ENCODE measurements at places on chromosomes 12 and 14. TPM values are rescaled to one million over a fixed set of nuclear protein-coding genes. Genes with fewer than 3 reads are reported as not detected.
A peak's percentile ranks its signal among the peaks of the same experiment; 100 is the strongest.

- DNase-seq, result no peak
These were observed 120.3 kb upstream of the VASH1 start for GRCh38 chr14:76640923-76641395.

DNA sequence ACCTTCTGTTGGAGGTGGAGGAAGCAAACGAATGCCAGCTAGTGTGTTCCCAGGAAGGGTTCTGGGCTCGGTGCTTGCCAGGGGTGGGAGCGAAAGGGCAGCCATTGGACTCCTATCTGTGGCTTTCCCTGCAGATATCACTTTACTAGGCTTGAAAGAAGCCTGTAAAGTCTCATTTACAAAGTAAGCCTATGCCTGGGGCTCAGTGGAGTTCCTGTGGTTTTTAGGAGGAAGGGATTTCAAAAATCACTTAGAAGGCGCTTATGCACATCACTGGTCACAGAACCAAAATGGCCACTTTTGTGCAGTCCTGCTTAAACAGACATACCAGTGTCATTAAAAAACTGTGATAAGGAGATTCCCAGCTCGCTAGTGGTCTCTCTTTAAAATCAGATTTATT, 22.7 kb downstream of the CLMN start:
- no peak for DNase-seq

GRCh38 chr12:121783766-121784165, 9.7 kb downstream of the RHOF start:
- DNase-seq, result no peak

- DNase-seq, result no peak
These were observed 9.6 kb downstream of the OR6S1 start for GRCh38 chr14:20631880-20632389.

DNA sequence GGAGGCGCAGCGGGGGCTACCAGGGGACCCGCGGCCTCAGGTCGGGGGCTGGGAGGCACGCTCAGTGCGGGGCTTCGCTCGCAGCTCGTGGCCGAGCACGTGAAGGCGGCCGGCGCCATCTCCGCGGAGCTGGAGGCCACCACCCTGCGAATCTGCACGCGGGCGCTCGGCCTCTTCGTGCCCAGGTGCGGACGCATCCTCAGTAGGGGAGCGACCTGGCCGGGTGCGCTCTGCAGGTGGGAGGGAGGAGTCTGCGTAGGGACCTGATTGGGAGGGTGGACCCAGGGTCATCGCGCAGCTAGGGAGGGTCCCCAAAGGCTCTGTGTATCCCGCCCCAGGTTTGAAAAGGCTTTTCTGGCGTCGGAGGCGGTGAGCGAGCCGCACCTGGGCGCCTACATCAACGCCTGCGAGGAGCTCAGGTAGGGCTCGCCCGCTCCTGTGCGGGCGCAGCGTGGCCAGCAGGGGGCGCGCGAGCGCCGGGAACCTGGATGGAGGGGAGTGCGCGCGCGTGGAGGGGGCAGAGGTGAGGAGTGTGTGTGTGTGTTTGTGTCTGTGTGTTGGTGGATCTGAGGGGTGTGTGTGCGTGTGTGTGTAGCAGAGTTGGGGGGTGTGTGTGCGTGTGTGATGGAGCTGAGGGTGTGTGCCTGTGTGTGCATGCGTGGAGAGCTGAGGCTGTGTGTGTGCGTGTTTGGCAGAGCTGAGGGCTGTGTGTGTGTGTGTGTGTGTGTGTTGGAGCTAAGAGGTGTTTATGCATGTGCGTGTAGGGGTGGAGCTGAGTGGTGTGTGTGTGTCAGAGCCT, 10.3 kb downstream of the EXOC3L4 start:
- DNase-seq, result peak; percentile 75

- no peak for DNase-seq
These were observed 10.0 kb upstream of the TBC1D30 start for GRCh38 chr12:64814432-64814831.

DNA sequence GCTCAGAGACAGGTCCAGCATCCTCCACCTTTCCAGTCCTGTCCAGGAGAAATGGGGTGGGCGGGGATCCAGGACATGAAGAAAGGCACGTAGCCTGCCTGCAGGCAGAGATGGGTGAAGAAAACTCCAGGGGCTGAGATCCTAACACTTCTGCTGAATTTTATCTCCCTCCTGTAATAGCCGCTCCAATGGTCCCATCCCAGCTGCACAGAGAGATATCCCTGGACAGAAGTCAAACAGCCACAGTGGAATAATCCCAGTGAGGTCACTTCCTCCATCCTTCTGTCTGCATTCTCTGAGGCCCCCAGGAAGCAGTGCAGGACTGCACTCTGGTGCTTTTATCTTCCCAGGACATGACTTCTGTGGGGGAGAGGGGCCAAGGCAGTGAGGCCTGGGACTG, 26.3 kb downstream of the KRT18 start:
- DNase-seq, result no peak

GRCh38 chr12:108241986-108242703, 97.0 kb downstream of the CMKLR1 start:
- DNase-seq, result no peak

DNA sequence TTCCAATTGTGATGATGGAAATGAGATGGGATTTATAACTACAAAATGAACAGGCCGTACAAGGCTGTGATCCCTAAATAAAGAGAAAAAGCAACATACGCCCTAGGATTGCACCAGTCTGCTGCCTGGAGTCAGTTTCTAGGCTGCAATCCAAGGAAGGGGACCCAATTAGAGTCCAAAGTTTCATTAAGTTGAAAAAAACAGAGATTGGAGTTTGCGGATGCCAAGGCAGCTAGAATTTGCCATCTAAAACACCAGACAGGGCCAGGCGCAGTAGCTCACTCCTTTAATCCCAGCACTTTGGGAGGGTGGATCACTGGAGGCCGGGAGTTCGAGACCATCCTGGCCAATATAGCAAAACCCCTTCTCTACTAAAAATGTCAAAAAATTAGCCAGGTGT, 661.0 kb downstream of the RPS29 start:
- no peak for DNase-seq

DNA sequence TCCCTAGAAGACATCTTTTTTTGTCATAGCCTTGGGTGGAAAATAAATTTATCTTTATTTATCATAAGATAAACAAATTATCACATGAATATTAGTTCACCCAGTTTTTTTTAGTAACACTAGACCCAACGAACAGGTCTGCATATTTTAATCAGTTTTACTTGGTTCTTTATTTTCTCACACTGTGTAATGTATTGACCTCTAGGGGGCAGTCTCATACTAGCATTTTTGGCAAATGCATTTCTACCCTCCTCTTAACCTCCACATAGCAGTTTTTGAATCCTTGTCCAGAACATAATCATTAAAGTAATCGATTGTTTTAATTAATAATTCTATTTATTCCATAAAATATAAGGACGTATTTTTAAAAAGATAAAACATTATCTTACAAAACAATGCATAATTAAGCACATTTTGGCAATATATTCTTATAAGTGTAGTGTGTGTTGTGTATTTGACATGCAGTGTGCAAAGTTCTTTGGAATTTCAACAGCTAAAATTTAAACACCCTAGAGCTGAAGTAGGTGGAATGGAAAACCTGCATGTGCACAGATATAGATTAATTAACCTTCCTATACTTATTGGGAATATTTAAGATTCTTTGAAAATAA, 31.6 kb upstream of the PTPRQ start:
- no peak for DNase-seq

DNA sequence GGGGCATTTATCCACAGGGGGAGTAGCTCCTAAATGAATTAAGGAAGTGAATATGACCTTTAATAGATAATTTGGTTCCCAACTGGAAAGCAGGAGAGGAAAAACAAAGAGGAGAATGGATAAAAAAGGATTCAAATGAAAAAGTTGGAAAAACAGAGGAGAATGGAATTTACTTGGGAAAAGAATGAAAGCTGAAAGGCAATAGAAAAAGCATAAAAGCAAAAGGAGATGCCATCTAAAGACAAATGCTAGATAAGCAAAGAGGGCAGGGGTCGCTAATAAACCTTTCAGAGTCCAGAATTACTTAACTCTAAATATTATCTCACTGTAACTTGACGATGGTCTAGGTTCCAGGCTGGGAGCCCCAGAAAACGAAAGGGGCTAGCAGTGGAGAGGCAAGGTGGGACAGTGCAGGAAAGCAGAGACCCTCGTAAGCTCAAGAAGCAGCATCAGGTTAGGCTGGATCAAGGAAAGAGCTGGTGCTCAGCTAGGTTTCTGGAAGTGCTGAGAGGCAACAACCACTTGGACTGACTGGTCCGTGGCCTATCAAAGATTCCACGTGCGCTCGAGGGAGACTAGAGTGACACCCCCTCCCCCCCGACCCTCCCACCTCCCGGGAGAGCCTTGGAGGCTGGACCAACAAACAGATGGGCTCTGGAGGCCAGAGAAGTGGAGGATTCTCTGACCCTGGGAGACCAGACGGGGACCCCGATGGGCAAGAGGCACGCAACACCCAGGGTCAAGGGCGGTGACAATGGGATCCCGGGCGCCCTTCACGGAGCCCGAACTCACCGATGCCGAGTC, 1.2 kb downstream of the SLC2A13 start:
- DNase-seq, result no peak

- DNase-seq, result no peak
These were observed 73.6 kb downstream of the KDM2B start for GRCh38 chr12:121507245-121507644.

GRCh38 chr12:112973818-112974231, 4.5 kb upstream of the OAS2 start:
- DNase-seq, result no peak

- no peak for DNase-seq
These were observed 30.9 kb downstream of the SLC2A3 start for GRCh38 chr12:7905071-7905470.

DNA sequence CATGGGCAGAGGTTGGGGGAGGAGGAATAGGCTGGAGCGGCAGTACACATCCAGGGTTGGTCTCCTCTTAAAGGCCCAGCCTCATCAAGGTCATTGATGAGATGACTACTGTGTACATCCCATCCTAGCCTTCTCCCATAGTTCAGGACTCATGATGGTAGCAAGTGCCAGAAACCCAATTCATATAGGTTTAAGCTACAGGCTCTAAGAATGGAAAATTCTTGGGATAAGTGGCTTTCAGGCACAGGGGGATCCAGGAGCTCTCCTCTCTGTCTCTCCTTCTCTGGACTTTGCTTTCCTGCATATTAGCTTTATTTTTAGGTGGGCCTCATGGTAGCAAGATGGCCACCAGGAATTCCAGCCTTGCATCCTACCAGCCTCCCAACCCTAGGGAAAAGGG, 6.3 kb downstream of the SDSL start:
- DNase-seq, result no peak

DNA sequence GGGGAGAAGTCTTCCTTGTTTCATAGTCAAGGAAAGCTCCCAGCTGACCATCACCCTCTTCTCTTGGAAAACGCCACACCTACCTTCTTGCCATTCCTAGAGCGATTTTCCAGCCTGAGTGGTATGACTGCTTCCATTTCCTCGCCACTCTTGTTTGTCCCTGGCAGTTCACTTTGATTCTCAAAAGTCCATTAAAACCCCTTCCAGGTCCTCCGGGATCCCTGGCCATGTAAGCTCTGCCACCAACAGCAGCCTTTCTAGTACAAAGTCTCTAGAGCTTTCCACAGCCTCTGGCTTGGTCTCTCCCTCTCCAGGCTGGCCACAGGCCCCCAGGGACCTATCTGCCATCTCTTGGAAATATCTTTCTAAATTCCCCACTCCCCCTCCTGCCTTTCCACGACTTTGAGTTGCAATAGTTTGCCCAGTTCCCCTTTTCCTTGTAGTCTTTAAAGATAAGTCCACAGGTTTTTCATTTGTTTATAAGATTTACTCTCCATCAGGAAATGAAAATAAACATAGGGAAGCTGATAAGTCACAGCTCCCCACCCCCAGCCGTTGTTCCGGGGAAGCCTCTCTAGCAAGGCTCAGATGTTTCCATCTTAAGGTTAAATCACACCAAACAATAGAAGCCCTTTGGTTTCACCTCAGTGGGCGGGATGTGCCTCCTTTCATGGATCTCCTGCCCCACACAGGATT, 42.9 kb upstream of the SINHCAF start:
- DNase-seq, result no peak

Gene TRIM9
- total RNA-seq, result 0.24 TPM

Gene PPP4R4
- not detected for total RNA-seq

Gene TGFB3
- 3.1 TPM for total RNA-seq

Gene ARHGEF40
- 1.4 TPM for total RNA-seq

Gene TSHR
- total RNA-seq, result 0.17 TPM

Gene GALNT16
- 1.2 TPM for total RNA-seq
